NCI-H2029 (cell line): ENCODE measurements at places on chromosomes 16 and 17.

GRCh38 chr17:28112181-28112580 lies 69.7 kb downstream of the NLK start:
- DNase-seq, result no peak

DNA sequence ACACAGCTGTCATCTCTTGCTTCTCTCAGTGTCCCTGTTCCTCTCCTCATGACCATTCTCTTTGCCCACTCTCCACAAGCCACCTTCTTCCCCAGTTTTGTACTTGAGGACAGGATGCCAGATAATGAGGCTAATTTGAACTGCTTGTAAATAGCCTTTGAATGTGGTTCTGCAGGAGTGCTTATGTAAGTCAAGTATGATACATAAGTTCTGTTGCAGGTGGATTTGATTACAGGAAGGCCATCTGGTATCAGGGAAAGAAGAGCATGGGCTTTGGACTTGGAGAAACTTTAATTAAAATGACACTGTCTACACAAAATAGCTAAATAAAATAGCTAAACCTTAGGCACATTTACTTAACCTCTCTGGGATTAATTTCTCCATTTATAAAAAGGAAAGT lies 120.2 kb upstream of the HLF start:
- no peak for DNase-seq

DNA sequence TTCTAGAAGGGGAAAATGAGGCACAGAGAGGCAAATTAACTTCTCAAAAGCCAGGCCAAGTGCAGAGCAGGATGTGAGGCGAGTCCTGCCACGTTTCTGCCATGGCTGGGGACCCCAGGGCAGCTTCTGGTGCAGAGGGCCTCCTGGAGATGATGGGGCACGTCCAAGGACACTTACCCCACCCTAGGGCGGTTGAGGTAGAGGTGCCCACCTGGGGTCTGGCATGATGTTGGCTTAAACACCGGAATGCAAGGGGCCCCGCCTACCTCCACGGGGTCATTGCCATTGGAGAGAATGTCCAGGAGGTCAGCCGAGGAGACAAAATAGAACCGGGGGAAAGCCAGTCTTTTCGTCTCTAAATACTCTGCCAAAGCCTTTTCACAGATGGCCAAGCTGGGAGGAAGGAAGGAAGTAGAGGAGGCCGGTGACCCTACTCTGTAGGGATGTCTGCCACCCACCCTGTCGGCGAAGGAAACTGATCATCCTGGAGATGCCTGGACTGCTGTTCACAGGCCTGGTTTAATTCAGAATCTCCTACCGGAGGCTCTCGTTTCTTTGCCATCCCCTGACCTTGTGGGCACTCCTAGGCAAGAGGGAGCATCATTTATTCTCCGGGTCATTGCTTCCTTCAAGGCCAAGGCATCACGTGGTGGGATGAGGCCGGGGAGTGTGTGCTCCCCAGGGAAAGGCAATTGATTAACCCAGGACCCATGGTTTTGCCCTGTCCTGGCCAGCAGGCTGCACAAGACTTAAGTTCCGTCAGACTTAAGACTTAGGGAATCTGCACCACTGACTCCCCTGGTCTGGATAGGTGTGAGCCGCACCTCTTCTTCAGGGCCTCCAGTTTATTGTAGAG lies 70.5 kb downstream of the DNAH17 start:
- DNase-seq, result no peak

DNA sequence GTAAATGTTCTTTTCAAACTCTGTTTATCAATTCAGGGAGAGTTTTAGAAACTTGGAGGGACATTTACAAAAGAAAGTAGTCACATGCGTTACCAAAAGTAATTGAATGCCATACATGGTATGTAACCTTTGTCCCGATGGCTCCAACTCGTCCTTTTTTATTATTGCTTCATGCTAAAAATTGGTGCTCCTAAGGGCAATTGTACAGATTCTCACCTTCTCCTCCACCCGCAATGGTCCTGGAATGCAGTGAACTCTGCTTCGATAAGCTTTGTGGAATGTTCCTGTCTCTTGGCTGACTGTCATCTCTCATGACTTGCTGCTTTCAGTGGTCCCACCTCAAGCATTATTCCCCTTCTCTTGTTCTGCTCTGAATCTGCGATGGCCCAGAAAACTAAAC lies 20.9 kb downstream of the GNAO1 start:
- no peak for DNase-seq

DNA sequence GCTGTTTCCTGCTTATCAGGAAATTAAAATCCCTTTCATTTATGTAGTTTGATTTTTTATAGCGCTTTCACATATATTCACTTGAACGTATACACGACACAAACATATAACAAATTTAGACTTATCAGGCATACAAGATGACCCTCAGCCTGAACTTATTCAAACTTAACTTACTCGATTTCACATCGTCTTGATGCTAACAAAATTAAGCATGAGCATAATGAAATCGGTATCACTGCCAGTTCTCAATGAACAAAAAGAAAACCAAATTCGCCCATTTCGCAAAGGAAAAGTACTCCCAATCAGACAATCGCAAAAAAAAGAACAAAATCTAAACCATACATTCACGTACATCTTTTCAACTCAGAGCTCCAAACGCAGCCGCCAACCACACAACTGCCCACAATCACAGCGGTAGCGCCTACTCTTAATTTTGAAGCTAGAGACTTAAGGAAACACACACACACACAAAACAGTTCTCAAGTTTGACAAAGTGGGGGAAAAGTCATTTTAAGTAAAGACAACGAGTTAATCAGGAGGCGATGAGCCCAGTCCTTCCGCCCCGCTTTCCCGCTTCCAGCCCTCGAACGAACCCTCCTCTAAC lies 1.1 kb downstream of the GJC1 start:
- no peak for DNase-seq

- no peak for DNase-seq
Measured at GRCh38 chr17:55210292-55210691, 54.5 kb upstream of the HLF start.

DNA sequence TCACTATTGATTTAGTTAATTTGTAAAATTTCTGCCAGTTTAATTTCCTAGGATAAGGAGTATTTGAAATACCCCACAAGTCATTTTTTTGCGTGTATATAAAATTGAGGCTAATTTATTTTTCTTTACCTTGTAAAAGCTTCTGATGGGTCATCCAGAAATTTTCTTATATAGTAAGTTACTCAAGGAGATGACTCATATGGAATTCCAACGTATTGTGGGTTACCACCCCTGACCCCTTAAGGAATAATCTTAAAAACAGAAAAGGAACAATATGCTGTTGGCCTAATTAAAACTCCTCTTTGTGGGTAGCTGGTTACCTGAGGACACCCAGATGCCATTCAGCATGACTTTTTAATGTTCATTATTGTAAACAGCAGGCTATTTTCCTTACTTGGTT lies 13.6 kb downstream of the HEATR6 start:
- DNase-seq, result no peak

GRCh38 chr17:42233156-42233555 lies 38.9 kb upstream of the GHDC start:
- no peak for DNase-seq
